Uterus (tissue), 4 donors: ENCODE measurements at places on chromosomes 5 and 9. TPM values are rescaled to one million over a fixed set of nuclear protein-coding genes. Genes with fewer than 3 reads are reported as not detected.

GRCh38 chr5:137220523-137220927 is 278.6 kb downstream of the SPOCK1 start:
- no peaks in the 10 kb centered on the region for H3K27me3 ChIP-seq
- no peak overlapping the region for H3K4me3 ChIP-seq
- no peak overlapping the region for H3K27ac ChIP-seq
- no peaks in the 10 kb centered on the region for H3K36me3 ChIP-seq

GRCh38 chr9:33651125-33651524 is 127.1 kb downstream of the ANKRD18B start:
- H3K4me3 ChIP-seq, result no peak overlapping the region
- no peak for DNase-seq
- no peaks in the 10 kb centered on the region for H3K27me3 ChIP-seq
- H3K27ac ChIP-seq, result no peak overlapping the region

- H3K36me3 ChIP-seq, result no peaks in the 10 kb centered on the region
- no peak for DNase-seq
- no peaks in the 10 kb centered on the region for H3K27me3 ChIP-seq
- no peak overlapping the region for H3K27ac ChIP-seq
Observed at GRCh38 chr9:5791870-5792269, 41.0 kb downstream of the ERMP1 start.

DNA sequence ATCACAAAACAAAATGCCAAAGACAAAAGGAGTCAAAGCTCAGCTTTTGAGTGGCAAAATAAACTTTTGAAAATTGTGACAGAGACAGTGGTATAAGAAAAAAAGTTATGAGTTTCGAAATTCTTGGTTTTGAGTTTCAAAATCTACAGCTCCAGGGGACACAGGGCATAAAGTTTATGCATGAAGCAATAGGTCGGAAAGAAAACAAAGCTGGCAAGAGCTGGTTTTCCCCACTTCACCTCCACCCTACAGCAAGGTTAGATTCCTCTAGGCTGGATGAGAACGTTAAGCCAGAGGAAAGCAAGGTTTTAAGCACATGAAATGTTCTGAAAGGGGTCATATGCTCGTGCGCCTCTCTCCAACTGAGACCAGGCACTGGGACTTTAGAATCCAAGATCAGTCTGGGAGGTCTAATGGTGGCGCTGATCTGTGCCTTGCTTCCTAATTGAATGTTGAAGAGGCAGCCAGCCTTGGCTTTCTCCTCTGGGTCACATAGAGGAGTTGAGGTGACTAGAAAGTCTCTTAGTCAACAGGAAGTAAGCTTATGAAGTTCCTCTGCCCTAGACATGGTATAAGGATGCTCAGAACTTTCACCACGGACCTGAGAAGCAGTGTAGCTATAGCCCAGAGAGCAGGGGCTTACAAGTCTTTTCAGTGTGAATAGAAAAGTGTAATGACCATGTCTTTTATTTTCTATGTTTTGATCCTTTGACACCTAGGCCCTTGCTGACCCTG is 167.7 kb upstream of the DMAC1 start:
- no peak for DNase-seq
- no peaks in the 10 kb centered on the region for H3K27me3 ChIP-seq
- no peaks in the 10 kb centered on the region for H3K4me1 ChIP-seq
- H3K36me3 ChIP-seq, result no peaks in the 10 kb centered on the region

- H3K4me3 ChIP-seq, result no peak overlapping the region
- H3K27me3 ChIP-seq, result no peaks in the 10 kb centered on the region
- no peaks in the 10 kb centered on the region for H3K36me3 ChIP-seq
- no peaks in the 10 kb centered on the region for H3K4me1 ChIP-seq
Observed at GRCh38 chr9:2039294-2040180, 24.4 kb downstream of the SMARCA2 start.

GRCh38 chr5:132898094-132898493 is 24.6 kb downstream of the LEAP2 start:
- DNase-seq, result no peak
- no peaks in the 10 kb centered on the region for H3K36me3 ChIP-seq
- no peaks in the 10 kb centered on the region for H3K27me3 ChIP-seq
- H3K4me3 ChIP-seq, result no peak overlapping the region
- H3K4me1 ChIP-seq, result no peaks in the 10 kb centered on the region
- H3K27ac ChIP-seq, result no peak overlapping the region

GRCh38 chr9:126125577-126125976 is 201.1 kb upstream of the MVB12B start:
- H3K4me1 ChIP-seq, result no peaks in the 10 kb centered on the region
- no peak for DNase-seq
- H3K27ac ChIP-seq, result no peak overlapping the region

The ZNF366 gene
- 0.29 TPM for total RNA-seq

The RNF14 gene
- total RNA-seq, result 51.5 TPM

The ADGRV1 gene
- total RNA-seq, result not detected
